ENCODE measurements at places on chromosomes 6 and 20.
A peak's percentile ranks its signal among the peaks of the same experiment; 100 is the strongest.

DNA sequence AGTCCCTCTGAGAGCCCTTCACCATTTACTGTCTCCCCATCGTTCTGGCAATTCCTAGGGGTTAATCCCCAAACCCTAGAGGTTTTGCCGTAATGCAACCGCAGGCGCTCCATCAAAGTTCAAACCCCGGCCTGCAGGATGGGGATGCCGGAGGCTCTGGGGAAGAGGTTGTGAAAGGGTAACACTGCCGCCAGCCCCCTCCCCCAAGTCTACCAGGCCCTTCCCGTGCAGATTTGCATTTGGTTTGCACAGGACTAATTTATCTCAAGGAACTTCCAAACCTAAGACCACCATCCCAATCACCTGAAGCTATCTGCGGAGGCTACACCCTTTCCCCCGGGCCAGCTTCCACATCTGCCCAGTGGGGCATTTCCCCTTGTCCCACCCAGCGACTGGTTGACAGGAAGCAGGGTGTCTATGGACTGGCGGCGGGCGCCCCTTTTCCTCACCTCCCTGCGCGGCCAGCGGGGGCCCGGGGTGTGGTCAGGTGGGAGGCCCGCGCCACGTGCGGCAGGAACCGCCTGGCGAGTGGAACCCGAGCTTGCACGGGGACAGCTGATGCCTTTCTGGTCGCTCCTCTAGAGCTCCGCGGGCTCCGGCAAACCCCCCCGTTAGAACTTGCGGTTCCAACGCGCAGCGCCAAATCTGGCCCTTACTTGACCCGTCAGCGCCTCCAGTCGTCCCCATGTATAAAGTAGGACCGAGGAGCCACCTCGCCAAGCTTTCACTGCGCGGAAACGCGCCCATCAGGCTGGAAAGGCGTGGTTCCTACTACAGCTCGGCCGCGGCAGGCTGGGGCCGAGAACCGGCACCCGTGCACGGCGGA, 9.4 kb upstream of the SLC4A11 start:
- DNase-seq = peak; percentile 31

GRCh38 chr6:71406865-71407860, 118.6 kb downstream of the OGFRL1 start:
- DNase-seq = no peak

DNA sequence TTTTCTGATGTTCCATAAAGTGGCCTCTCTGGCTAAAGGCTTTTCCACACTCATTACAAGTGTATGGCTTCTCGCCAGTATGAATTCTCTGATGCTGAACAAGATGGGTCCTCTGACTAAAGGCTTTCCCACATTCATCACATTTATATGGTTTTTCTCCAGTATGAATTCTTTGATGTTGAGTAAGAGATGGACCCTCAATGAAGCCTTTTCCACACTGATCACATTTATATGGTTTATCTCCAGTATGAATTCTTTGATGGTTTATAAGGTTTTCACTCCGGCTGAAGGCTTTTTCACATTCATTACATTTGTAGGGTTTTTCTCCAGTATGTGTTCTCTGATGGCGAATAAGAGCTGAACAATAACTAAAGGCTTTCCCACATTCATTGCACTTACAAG, 20.4 kb downstream of the ZNF184 start:
- no peak for DNase-seq

DNA sequence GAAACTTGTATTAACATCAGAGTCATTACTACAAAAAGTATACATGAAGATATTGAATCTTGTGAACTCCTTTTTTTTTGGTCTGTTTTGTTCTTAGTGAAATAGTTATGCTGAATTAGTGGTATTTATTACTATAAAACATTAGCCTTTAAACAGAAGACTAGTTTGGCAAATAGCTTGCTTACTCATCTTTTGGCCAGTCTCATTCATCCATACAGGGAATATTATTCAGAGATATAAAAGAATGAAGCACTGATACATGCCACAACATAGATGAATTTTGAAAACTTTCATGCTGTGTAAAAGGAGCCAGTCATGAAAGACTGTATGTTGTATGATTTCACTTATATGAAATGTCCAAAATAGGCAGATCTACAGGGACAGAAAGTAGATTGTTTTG, 205.9 kb downstream of the ZFAND3 start:
- no peak for DNase-seq

GRCh38 chr6:45661661-45662060, 283.9 kb upstream of the SUPT3H start:
- DNase-seq = no peak

- no peak for DNase-seq
These were observed 228.1 kb downstream of the ATXN1 start for GRCh38 chr6:16533210-16533609.

GRCh38 chr6:16649241-16649640, 112.0 kb downstream of the ATXN1 start:
- DNase-seq = no peak

- peak; percentile 65 for DNase-seq
These were observed 659 bp downstream of the MCUR1 start for GRCh38 chr6:13813621-13814175.

DNA sequence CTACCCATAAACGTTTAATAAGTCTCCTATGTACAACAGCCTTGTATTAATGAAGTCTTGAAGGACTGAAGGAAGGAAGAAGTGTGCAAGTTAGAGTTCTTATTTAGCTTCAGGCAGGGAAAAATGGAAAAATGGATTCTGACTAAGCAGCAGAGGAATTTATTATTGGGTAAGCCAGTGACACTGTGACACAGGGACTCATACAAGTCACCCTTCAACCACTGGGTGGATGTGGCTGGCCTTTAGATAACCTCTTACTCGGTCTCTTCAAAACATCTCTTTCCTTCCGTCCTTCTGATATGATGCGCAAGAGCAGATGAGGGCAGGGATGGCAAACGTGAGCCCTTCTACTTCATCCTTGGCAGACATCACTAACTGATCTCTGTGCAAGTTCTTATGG, 145.6 kb downstream of the DHX35 start:
- DNase-seq = no peak

GRCh38 chr6:48134246-48134645, 23.2 kb upstream of the PTCHD4 start:
- no peak for DNase-seq

DNA sequence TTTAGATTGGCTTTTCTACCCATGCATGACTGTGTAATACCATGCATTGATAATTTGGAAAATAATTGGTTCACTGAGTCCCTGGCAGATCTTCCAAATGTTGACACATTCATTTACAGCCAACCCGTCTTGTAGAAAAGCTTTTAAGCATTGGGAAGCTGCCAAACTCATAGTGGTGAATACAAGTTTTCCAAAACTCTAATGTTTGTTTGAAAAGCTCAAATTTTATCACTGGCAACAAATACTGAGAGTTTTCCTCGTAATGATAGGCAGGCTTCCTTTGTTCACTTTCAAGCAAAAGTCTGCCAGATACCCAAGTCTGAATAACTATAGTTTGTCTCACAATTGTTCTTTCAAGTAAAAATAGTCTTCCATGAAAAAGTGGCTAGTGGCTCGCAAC, 143.0 kb downstream of the FIG4 start:
- DNase-seq = no peak

GRCh38 chr6:133526436-133526835, 285.3 kb downstream of the EYA4 start:
- DNase-seq = no peak

DNA sequence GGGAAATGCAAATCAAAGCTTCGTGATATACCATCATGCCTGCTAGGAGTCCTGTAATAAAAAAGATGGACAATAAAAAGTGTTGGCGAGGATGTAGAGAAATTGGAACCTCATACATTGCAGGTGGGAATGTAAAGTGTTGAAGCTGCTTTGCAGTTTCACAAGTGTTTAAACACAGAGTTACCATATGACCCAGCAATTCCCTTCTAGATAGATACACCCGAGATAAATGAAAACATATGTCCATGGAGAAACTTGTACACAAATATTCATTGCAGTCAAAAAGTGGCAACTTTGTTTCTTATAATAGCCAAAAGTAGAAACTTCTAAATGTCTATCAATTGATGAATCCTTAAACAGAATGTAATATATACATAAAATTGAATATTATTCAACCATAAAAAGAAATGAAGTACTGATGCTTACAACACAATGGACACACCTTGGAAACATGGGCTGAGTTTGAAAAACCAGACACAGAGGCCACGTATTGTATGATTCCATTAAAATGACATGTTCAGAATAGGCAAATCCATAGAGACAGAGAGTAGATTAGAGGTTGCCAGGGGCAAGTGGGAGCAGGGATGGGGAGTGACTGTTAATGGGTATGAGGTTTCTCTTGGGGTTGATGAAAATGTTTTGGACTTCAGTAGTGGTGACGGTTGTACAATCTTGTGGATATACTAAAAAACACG, 20.8 kb upstream of the ERVFRD-1 start:
- DNase-seq = no peak

All from muscle of arm (tissue), 14 donors.